Stimulated activated CD4-positive, alpha-beta T cell treated with anti-CD3 and anti-CD28 coated beads, Interleukin-2, amount 100 ng/mL, for 24 hours (primary cell): ENCODE measurements at places on chromosomes 1 and 21.
A peak's percentile ranks its signal among the peaks of the same experiment; 100 is the strongest.

- DNase-seq = no peak
These were observed 93.7 kb downstream of the TTC3 start for GRCh38 chr21:37166733-37167132.

DNA sequence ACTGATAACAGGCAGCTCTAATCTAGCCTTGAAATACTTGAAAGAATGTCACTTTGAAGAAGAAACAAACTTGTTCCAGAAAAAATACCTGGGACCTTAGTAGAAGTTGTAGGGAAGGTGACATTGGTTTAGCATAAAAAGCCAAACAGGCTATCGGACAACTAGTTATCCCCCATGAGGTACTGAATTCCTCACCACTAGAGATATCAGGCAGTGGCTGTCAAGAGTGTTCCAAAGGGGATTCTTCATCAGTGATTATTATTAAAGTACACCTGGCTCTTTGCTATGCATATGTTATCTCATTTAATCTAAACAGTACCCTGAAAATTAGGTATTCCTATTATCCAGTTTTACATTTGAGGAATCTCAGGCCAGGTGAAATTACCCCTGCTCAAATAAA lies 13.1 kb upstream of the HMGN2 start:
- no peak for DNase-seq

DNA sequence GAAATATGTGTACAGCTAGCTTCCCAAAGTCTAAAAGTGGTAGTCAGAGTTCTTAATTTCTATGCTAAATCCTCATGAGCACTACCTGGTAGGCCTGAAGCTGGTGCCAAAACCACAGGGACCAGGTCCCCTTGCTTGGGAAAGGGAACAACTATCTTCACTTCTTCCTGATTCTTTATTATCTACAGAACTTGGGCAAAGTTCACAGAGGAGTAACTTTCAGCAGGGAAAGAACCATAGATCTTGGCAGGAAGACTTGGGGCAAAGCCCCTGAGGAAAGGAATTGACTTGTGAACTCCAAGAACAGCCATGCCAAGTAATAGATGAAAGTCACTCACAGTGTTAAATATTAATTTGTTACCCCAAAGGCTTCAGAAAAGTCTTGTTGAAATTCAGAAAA lies 193.0 kb downstream of the ZC3H11B start:
- no peak for DNase-seq

DNA sequence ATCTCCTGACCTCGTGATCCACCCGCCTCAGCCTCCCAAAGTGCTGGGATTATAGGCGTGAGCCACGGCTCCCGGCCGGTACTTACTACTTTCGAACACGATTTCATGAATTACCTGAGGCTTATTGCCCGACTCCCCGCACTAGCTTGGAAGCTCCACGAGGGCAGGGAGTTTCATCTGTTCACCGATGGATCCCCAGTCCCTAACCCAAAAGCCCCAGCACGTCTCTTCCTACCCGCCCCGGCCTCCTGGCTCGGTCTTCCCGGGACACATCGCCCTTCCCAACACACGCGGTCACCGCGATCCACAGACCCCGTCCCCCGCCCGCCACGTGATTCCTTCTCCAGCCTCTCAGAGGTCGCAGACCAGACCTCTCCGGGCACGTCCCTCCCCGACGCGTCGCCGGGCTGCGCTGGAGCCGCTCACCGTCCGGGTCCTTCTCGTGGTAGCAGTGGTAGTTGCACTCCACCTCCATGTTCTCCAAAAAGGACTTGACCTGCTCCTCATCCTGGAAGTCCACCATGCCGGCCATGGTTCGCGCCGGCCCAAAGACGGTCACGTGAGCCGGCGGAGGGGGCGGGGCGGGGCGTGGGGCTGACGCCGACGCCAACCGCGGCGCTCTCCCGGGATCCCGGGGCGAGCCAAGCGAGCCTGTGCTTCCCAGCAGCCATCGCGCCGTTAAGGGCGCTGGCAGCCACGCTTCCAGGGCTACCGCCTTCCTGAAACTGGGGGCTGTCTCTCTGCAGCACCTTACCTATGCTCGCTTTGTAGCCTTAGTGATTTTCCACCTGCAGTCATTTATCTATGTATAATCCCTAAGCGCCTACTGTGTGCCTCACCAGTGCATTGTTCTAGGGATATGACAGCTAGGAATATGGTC lies at the start of gene COA7:
COA7 (minus strand) TSS at position 553 of the 880 bp plus-strand sequence; CDS start at position 532, 21 bp downstream.
- DNase-seq = peak; percentile 84

GRCh38 chr1:39655578-39656268 lies 16.2 kb downstream of the NT5C1A start:
- DNase-seq = no peak

- DNase-seq = no peak
These were observed 290.6 kb downstream of the DPYD start for GRCh38 chr1:97630281-97630680.

GRCh38 chr1:2545754-2546514 lies 10.2 kb upstream of the TNFRSF14 start:
- peak; percentile 86 for DNase-seq

DNA sequence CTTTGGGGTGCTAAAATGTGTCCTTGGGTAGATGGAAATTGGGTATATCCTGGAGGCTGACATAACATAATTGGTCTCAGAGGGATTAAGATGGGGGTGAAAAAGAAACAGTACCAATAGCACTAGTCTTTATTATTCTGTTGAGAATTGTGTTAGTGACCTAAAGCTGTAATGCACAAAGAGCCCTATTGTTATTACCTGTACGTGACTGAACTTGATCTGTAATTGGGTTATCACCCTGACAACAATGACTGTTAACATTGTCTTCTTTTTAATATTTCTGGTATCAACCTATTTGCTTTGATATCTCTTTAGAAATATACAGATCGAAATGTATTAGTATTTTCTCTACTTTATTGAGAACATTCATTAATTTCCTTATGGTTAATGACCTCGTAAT lies 147.6 kb downstream of the NEK7 start:
- no peak for DNase-seq

DNA sequence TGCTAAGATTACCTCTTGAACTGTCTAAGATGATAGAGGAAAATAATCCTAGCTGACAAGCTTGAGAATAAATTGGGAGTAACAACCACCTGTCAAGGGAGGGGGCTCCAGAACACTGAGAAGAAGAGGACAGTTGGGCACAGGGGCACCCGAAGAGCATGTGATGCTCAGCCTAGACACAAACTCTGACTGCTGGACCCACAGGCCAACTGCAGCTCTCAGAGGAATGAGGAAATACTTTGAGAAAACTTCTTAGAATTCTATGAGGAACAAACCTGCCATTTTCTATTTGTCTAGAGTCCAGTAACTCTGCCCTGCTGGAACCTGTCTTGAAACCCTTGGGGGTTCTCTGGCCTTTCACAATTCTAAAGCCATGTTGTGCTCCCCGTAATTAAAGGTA lies 124.1 kb upstream of the KCNK2 start:
- no peak for DNase-seq

GRCh38 chr1:185404907-185405568 lies 88.0 kb upstream of the IVNS1ABP start:
- no peak for DNase-seq

- DNase-seq = no peak
These were observed 4.5 kb upstream of the FNBP1L start for GRCh38 chr1:93443454-93443853.

- no peak for DNase-seq
These were observed 33.1 kb upstream of the SLAMF9 start for GRCh38 chr1:159987186-159987585.

DNA sequence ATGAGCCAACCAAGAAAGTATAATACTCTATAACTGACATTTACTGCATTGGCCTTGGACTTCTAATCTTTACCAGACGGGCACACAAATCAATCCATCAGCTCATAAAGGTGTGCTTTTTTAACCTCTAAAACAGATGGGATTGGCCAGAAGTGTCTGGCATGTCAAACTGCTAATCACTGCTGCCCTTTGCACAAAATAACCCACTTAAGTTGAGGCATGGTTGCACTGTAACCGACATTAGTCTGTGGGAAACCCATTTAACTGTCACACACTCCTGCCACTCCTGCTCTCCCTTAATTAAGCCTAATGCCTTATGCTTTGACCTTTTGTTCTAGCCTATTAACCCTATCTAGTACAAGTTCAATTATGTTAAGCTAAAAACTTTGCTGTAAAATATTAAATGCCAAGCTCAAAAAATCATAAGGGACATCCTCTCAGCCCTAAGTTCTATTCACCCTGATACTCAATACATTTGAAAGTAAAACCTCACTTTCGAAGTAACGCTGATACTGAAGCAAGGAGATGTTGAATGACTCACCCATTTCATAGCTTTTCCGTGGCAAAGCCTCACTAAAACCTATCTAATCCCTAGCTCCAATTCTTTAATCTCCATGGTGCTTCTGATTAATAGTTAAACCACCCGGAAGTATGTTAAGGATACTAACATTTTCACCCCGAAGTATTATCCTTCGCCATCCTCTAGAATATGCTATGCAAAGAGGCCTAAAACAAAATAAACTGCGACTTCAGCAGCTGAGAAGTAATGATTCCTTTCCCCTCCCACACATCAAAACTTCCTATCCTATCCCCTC lies 12.9 kb downstream of the NRIP1 start:
- DNase-seq = no peak

DNA sequence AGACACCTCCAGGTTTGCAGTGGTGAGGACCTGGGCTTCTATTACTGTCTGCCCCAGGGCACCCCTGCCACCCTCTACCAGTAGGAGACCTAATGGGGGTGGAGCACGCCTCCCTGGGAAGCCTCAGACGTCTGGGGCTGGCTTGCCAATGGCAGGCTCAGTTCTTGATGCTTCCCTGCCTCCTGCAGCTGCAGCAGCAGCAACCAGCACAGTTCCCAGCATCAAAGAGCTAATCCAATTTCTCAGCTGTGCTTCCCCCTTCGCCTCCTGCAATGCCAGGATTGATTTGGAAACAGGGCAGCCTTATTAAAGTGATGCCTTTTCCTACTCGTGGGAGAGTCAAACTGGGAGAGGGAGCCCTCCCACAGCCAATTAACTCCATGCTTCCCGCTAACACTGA lies 8.2 kb downstream of the SYT2 start:
- no peak for DNase-seq

- no peak for DNase-seq
These were observed 16.0 kb downstream of the HHAT start for GRCh38 chr1:210344706-210345105.

DNA sequence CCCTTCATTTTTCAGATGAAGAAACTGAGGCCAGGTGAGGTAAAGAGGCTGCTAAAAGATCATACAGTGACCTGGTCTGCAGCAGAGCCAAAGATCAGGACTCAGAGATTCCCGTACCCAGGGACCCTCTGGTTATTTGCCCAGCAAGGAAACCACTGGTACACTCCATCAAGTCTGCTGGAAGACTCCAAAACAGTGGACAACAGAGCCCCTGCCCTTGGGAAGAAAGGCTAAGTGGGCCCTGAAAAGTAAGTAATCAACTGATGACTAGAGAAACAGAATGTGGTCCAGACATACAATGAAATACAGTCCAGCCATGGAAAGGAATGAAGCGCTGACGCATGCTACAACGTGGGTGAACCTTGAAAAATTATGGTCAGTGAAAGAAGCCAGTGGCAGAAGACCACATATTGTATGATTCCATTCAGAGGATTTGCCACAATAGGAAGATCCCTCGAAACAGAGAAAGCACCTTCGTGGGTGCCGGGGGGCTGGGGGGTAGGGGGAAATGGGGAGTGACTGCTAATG lies 106.4 kb downstream of the ETS2 start:
- DNase-seq = no peak

GRCh38 chr1:85328713-85329397 lies 52.4 kb upstream of the BCL10 start:
- DNase-seq = no peak
